ENCODE measurements at places on chromosomes 4 and X.

DNA sequence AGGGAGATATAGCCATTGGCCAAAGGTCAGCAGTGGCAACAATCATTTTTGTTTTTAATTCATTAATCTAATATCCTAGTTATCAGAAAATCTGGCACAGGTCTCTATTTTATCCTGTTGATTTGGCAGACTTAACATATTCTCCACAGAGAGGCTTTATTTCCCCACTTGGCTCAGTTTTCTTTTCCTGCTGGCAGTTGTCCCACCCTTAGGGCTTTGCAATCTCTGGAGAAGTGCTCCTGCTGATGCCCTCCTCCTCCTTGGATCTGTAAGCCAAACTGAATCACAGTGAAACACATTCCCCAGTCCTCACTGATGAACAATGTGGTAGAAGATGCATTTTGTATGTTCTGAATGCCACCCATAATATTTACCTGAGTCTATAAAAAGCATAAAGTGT lies 889.7 kb downstream of the PDHA2 start:
- DNase-seq: no peak

- no peak for DNase-seq
Measured at GRCh38 chr4:132646186-132646585, 502.9 kb upstream of the PCDH10 start.

DNA sequence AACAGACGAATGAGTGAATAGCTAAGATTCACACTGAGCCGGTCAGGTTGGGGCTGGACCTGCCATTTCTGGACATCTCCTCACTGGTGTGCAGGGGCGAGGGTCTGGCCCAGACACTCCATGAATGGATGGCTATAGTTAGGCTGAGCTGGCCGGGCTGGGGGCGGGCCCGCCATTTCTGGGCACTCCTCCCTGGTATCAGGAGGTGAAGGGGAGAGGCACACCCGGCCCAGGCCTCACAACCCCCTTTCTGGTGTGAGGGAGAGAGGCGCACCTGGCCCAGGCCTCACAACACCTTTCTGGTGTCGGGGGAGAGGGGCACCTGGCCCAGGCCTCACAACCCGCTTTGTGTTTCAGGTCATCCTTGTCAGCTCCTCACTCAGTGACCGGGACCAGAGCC lies 203.2 kb upstream of the PSAPL1 start:
- DNase-seq: no peak

DNA sequence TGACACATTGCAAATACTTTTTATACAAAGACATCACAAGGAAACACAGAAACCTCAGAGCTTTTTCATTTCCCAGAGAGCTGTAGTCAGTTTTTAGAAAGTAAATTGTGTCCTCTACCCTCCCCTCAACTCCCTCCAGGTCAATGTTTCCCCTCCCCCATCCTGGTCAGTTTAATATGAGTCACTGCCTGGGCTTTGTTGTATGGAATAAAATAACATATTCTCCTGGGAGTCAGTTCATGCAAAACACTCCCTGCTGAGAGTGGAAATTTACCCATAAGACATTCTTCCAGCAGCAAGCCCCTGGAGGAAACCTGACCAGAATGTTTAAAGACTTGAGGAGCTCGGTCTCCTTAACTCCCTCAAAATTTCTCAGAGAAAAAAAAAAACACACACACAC lies 270.1 kb upstream of the LDB2 start:
- no peak for DNase-seq

DNA sequence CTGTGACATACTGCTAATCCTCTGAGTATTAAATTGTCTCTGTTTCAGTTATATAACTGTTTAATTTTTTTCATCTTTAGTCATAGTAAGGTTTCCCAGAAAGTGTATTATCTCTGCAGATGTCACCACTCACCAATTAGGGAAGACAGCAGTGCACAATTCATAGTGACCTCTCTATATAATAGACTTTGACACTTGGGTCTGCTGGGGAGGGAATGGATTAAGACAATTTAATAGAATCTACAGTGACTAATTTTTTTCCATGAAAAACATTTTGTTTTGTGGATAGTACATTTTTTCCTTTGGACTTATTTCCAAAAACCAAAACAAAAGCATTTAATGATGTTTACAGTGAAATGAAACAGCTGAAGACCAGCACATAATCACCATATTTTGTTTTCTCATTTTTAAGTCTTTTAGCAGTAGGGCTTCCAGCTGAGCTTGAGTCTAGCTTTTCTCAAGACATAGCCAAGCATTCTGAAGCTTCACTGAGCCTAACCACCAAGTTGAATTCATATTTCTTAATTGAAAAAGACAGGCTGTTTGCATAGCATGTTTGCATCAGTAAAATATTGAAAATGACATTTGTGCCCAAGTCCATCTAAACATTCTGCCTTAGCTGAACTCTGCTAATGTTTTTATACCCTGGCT lies 69.5 kb downstream of the PCDH19 start:
- no peak for DNase-seq

- no peak for DNase-seq
Measured at GRCh38 chrX:118928151-118928550, 46.3 kb upstream of the LONRF3 start.

- no peak for DNase-seq
Measured at GRCh38 chr4:118680808-118681207, 4.4 kb upstream of the METTL14 start.

DNA sequence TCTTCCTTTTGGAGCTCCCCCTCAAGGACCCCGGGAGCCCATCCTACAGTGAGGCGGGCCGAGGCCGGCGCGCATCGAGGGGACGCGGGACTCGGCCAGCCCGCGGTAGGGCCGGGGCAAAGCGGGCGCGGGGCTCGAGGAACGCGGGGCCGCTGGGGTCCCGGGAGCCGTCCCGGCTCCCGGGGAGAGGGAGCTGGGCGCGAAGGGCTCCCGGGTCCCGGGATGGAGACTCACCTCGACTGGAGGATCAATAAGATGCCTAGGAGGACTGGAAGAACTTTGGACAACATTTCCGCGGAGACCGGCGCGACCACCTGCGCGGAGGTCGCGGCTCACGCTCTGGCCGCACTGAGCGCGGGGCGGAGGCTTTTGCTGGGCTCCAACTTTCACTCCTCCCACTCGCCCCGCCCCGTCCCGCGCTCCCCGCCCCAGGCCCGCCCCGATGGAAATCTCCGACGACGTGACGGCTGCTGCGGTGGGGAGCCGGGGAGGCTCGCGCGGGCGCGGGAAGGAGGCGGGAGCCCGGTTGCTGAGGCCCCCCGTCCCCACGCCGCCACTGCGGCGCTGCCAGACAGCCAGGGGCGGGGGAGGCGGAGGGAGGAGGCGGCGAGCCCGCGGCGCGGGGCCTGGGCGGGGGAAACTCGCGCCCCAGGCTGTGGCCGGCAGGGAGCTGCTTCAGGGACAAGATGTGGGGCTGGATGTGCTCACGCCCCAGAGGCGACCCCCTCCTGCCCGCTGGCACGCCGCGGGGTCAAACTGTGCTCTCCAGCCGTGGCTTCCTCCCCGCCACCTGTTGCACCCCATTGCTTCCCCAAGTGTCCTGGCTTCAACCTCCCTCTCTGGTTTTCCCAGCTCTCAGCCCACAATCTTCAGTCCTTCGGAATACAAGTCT lies at the start of gene GABRE:
TSS of gene GABRE (minus strand) at position 341 of the 892 bp plus-strand sequence. CDS start at position 290, 51 bp downstream.
- no peak for DNase-seq

- no peak for DNase-seq
Measured at GRCh38 chr4:108810087-108810486, 47.2 kb upstream of the ETNPPL start.
